ENCODE measurements at places on chromosomes 11 and 22.

- DNase-seq: no peak
Measured at GRCh38 chr11:34348096-34348495, 9.7 kb downstream of the ABTB2 start.

DNA sequence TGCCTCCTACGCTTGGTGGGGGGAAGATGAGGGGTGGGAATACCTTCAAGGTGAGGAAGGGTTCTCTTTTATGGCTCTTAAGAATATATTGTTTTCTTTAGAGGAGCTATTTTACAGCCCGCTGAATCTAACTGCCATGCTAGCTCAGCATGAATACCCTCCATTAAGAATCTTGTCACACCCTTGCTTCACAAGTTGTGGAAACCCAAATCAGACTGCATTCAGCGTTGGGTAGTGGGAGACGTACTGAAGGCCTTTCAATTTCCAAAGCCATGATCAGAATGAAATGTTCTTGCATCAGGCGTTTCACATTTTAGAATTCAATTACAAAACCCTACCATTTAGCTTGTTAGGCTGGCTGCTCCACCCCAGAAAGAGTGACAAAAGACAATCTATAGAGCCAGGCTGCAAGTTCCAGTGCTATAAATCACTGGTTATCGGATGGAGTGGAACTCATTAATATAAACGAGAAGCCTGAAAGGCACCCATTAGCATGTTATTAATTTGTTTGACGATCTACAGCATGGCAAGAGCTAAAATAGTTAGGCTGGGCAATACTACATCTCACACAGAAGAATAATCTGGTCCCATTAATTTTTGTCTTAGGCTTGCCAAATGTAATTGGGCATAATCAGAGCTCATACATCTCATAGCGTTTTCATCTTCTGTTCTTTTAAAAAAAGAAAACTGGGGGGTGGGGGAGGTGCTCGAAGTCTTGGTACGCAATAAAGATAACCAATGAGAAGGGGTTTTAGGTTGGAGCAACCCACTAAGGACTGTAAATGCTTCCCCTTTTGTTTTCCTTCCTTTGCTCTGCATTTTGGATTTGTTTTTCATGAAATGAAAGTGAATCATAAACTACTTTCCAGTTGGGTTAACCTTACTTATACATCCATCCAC, 57.5 kb downstream of the ABTB2 start:
- DNase-seq: no peak

- no peak for DNase-seq
Measured at GRCh38 chr22:47616396-47617020, 854.1 kb downstream of the TBC1D22A start.

- DNase-seq: no peak
Measured at GRCh38 chr22:22089459-22090308, 107.1 kb upstream of the TOP3B start.

- DNase-seq: peak; percentile 15
Measured at GRCh38 chr11:17352950-17353820, 1.6 kb downstream of the NCR3LG1 start.

- DNase-seq: no peak
Measured at GRCh38 chr11:22342211-22343031, 4.2 kb downstream of the SLC17A6 start.

GRCh38 chr11:79982185-79982584, 541.4 kb upstream of the TENM4 start:
- DNase-seq: no peak

Data from stimulated activated CD4-positive, alpha-beta T cell treated with anti-CD3 and anti-CD28 coated beads, Interleukin-1b, Interleukin-23, amount 100 ng/mL, for 24 hours (primary cell).